Astrocyte of the spinal cord (primary cell): ENCODE measurements at places on chromosomes 2 and 18.
A peak's percentile ranks its signal among the peaks of the same experiment; 100 is the strongest.

GRCh38 chr2:128584296-128584890, 265.7 kb upstream of the HS6ST1 start:
- peak; percentile 76 for DNase-seq

DNA sequence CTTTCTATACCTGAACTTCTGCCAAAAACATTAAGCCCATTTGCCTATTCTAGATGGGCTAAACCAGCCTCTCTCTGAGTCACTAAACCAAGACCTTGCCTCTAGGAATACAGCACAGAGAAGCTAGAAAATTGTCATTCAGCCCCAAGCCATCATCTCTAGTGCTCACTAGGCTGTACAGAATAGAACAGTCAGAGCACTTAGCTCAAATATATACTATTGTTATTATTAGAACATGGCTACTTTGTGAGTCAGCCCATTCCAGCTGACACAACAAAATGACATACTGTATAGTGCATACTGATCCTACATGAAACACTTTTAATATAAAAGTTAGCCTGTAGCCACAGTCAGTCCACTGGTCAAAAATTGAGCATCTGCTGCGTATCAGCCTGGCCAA, 418.8 kb downstream of the NRXN1 start:
- peak; percentile 60 for DNase-seq

GRCh38 chr2:25158096-25158852, 10.1 kb downstream of the POMC start:
- DNase-seq: no peak

- DNase-seq: peak; percentile 92
Observed at GRCh38 chr2:16623031-16623430, 42.6 kb downstream of the CYRIA start.

- peak; percentile 3 for DNase-seq
Observed at GRCh38 chr18:27314996-27315395, 129.9 kb upstream of the CHST9 start.

- no peak for DNase-seq
Observed at GRCh38 chr2:119025013-119025412, 83.0 kb downstream of the MARCO start.

DNA sequence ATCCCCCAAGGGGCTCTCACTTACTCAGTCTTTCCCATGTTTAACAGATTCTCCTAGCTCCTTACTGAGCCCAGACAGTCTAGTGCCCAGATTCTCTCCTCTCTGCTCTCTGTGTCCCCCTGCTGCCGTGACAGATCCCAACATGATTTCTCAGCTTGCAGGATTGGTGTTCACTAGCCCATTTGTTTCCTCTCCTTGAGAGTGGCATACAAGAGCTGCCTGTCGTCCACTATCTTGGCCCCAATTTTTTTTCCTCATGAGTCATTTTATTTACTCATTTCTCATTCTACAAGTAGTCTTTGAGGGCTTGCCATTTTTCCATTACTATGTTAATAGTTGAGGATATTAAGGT, 199.9 kb upstream of the FN1 start:
- peak; percentile 59 for DNase-seq

- DNase-seq: no peak
Observed at GRCh38 chr2:30255466-30256408, 24.4 kb downstream of the LBH start.

GRCh38 chr2:70214953-70215549, 24.2 kb upstream of the C2orf42 start:
- DNase-seq: peak; percentile 56

DNA sequence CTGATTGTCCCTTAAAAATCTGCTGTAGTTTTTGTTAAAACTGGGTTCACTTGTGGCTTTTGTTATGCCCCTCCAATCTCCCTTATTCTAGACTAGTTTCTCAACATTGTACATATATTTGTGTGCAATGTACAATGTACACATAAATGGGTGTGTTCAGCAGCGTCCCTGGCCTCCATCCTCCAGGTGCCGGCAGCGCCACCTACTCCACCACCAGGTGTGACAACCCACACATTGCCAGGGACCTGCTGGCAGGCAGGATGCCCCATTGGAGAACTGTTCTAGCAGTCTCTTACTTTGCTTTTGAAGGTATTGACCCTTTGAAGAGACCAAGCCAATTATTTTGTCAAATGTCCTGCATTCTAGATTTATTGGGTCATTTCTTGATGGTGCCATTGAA, 75.4 kb downstream of the SH3RF3 start:
- no peak for DNase-seq

DNA sequence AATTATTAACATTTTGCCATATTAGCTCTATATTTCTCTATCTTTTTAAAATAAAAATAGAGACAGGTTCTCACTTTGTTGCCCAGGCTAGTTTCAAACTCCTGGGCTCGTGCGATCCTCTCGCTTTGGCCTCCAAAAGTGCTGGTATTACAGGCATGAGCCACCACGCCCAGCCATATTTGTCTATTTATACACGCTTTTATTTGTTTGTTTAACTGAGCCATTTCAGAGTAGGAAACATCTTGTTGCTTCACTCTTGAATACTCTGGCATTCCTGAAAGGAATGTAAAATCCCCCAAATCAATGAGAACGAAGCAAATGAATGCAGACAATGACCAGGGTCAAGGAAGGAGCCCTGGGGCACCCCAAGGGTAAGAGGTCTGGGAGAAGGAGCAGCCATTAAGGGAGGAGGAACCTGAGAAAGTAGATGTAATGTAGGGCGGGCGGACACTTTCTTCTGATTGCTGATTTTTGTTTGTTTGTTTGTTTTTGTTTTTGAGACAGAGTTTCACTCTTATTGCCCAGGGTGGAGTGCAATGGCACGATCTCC, 31.7 kb upstream of the RAB1A start:
- no peak for DNase-seq

DNA sequence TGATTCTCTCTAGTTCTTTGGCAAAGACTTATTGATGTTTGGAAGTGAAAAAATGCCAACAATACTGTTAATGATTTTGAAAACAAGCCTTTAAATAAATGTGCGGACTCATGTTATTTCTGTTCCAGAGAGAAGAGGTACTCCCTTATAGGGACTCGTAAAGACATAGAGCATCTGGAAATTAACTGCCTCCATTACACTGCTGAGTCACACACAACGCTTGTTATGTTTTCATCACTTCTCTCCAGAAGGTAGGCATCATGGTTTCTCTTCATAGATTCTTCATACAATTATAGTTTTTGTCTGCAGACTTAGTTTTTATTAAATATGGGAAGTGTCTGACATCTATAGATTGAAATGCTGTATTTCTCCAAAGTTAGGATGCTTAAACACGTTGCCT, 302.5 kb upstream of the EPC2 start:
- no peak for DNase-seq

DNA sequence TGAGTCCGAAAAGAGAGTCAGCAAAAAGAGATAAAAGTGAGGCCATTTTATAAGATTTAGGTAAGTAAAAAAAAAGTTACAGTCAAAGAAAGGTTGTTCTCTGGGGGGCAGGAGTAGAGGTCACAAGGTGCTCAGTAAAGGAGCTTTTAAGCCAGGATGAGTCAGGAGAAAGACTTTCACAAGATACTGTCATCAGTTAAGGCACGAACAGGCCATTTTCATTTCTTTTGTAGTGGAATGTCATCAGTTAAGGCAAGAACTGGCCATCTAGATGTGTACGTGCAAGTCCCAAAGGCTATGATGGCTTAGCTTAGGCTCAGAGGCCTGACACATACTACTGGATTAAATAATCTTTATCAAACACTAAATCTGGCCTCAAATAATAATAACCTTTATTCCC, 1207.3 kb upstream of the FAM98A start:
- no peak for DNase-seq

GRCh38 chr2:130744287-130745117, 10.8 kb upstream of the AMER3 start:
- no peak for DNase-seq

DNA sequence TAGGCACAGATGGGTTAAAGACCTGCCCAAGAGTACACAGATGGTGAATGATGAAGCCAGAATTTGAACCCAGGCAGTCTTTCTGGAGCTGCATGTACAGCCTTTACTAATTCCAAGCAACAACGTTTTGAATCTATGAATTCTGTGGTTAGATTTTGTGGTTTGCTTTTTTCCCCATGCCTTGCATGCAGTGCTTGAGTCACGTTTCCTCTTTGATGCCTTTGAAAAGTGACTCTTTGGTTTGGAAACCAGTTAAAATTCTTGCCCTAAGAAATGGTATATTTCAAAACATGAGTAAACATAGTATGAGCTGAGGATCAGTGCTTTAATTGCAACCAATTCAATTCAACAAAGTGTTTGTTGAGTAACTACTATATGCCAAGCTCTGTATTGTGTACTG, 48.2 kb upstream of the PPM1B start:
- DNase-seq: peak; percentile 89

DNA sequence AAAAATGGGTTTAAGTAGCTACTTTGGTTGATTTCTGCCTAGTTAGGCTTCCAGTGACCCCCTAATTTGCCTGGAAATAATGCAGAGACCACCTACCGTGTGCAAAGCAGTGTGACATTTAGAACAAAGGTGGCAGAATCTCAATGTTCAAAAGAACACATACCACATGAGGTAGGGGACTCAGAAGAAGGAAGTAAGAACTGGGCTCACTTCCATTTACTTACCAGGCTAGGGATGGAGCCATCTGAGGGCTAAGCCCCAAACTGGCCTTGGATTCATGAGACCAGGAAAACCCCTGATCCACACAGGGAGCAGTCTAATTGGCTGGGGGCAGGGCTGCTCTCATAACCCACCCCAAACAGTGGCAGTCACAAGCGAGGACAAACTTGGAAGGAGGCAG, 190.7 kb downstream of the NCKAP5 start:
- DNase-seq: no peak

DNA sequence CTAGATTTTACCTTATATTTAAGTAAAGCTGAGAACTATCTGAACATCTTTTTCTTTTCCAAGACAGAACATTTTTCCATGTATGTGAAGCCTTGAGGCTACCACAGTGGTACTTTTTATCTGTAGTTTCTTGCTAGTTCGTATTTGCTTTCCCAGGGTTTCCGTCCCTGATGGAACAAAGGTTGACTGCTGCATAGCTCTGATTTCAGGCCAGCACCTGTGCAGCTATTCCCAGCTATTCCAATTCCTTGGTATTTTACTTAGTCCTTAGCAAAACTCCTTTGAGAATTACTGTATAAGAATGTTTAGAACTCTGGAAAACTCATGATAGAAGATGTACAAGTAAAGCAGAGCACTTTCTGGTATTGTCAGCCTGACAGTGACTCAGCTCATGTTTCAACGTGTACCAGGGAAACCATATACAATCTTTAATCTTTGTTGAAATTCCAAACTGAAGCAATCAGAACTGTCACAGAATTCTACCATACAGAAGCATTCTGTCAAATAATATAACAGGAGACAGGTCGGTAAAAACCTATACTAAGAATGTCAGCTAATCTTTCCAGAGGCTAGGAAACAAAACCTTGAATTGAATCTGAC, 162.2 kb downstream of the PKP4 start:
- DNase-seq: peak; percentile 11

GRCh38 chr2:222806526-222807137, 54.2 kb upstream of the ACSL3 start:
- DNase-seq: no peak

DNA sequence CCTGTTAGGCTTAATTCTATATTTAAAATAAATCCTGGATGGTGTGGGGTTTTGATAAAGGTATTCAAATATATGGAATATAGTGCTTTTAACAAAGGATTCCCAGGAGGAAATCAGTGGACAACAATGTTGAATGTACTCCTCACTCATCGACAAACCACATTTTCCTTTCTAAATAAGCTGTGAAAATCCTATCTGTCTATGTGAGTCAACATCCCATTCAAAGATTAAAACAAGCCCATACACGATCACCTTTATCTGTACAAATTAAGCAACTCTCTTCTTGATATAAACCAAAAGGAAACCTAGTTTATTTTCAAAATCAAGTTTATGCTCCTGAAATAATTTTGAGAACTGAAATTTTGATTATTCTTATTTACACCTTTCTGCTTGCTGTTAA, 153.4 kb downstream of the ERBB4 start:
- no peak for DNase-seq

GRCh38 chr2:43318791-43319190, 92.4 kb upstream of the ZFP36L2 start:
- DNase-seq: peak; percentile 74

DNA sequence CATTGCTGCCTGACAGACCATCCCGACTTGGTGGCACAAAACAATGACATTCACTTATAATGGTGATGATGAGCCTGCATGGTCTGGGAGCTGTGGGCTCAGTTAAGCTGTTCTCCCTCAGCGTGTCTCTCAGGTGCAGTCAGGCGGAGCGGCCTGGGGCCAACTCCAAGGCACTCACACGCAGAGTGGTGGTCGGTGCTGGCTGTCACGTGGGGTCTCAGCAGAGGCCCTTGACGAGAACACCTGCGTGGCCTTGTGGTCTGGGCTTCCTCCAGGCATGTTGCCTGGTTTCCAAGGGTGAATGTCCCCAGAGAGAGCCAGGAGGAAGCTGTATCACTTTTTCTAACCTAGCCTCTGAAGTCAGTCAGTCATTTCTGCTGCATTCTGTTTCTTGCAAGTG, 29.8 kb downstream of the ARMC9 start:
- DNase-seq: no peak

DNA sequence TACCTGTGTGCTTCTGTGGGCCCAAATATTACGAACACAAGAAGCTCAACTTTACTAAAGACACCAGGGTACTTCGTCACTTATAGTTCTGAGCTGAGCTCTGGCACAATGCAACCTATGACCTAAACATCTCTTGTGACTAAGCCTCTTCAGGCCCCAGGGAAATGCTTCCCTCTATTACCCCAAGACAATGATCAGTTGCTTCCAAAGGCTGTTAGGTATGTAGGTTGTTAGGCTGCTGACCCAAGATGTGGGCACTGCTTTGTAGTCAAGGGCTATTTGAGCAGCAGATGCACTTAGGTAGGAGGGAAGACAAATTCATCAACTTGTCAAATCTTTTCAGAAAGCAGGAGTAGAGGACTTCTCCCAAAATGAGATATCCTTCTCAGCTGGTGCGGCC, 640.1 kb downstream of the EPHA4 start:
- DNase-seq: no peak

GRCh38 chr2:95115418-95115817, 6.2 kb downstream of the MRPS5 start:
- peak; percentile 62 for DNase-seq

DNA sequence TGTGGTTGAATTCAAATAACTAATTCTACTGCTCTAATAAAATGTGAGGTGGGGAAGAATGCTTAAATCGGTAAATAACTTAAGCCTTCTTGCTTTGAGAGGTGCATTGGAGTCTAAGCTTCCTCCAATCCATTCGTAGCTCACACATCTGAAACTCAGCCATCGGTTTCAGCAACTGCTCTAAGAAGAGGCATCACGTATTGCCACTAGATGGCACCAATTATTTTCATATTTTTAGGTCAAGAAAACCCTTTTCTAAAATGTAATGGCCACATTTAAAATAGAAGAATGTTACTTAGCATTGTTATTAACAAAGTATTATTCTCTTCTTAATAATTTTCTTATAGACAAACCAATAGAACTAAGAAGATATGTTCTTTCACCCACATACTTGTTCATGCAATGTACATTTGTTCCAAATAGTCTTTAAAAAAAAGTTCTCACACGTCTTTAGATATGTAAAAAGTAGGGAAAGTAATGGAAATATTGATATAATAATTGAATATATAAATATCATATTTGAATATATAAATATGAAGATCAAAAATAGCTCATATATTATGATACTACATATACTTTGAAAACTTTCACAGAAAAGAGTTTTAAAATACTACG, 229.8 kb downstream of the CCDC178 start:
- DNase-seq: peak; percentile 52
